Naive thymus-derived CD8-positive, alpha-beta T cell (primary cell): ENCODE measurements at places on chromosomes 2 and 18.

- H3K27ac ChIP-seq: no peak overlapping the region
- H3K36me3 ChIP-seq: no peaks in the 10 kb centered on the region
- H3K4me3 ChIP-seq: no peak overlapping the region
- DNase-seq: no peak
- H3K27me3 ChIP-seq: no peaks in the 10 kb centered on the region
Measured at GRCh38 chr2:185644828-185645227, 93.8 kb upstream of the FSIP2 start.

GRCh38 chr2:215969131-215969841 is 44.1 kb downstream of the MREG start:
- peaks cover 11% of the 10 kb centered on the region for H3K36me3 ChIP-seq
- no peak for DNase-seq
- H3K4me3 ChIP-seq: no peak overlapping the region
- H3K27me3 ChIP-seq: no peaks in the 10 kb centered on the region
- H3K4me1 ChIP-seq: peaks cover 11% of the 10 kb centered on the region

- H3K36me3 ChIP-seq: no peaks in the 10 kb centered on the region
- DNase-seq: no peak
- H3K4me1 ChIP-seq: peaks cover 7% of the 10 kb centered on the region
- no peaks in the 10 kb centered on the region for H3K27me3 ChIP-seq
- no peak overlapping the region for H3K4me3 ChIP-seq
Measured at GRCh38 chr18:5107988-5108387, 89.1 kb downstream of the AKAIN1 start.

GRCh38 chr2:42239811-42240210 is 70.7 kb downstream of the EML4 start:
- no peaks in the 10 kb centered on the region for H3K27me3 ChIP-seq
- H3K27ac ChIP-seq: no peak overlapping the region
- no peak for DNase-seq
- no peak overlapping the region for H3K4me3 ChIP-seq
- H3K36me3 ChIP-seq: no peaks in the 10 kb centered on the region
- H3K4me1 ChIP-seq: peaks cover 82% of the 10 kb centered on the region

DNA sequence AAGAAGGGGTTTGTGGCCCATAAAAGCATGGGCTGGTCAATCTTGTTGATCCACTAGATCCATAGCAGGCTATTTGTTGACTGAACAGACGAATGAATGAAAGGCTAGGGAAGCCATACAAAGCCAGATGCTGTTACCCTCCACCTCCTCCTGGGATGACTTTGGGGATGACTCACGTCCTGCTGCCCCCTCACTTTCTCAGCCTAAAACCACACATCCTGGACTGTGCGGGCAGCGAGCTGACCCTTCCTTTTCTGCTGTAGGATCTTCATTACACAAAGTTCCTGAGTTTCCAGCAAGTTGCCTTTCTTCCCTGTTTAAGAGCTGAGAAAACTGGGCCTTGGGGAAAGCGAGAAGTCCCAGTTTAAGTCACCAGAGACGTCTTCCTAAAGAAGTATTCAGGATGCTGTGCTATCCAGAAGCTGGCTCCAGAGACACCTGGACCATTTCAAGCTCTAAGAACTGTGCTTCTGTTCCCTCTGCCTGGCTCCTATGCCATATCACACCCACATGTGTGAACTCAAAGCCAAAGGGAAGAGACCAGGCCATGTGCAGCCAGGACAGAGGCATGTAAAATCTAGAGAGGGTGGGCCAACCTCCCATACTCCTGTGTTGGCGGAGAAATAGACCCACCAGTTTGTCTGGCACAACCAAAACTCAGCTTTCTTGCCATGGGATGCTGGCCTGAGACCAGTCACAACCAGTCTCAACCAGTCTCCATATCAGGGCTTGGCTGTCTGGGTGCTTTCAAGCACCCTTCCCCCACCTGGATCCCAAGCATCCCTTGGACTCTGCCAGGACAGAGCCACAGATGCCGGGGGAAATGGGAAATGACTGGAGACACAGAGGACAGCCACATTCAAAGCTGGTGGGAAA is 4.7 kb upstream of the SLC20A1 start:
- no peaks in the 10 kb centered on the region for H3K27me3 ChIP-seq
- H3K36me3 ChIP-seq: no peaks in the 10 kb centered on the region
- no peak overlapping the region for H3K4me3 ChIP-seq
- peak overlapping the region; percentile 70 for H3K27ac ChIP-seq
- H3K4me1 ChIP-seq: peaks cover 23% of the 10 kb centered on the region

- no peak overlapping the region for H3K4me3 ChIP-seq
- no peaks in the 10 kb centered on the region for H3K27me3 ChIP-seq
- H3K27ac ChIP-seq: no peak overlapping the region
- peaks cover 8% of the 10 kb centered on the region for H3K4me1 ChIP-seq
Measured at GRCh38 chr18:75063615-75064512, 145.1 kb downstream of the PTGR3 start.

GRCh38 chr2:100124761-100125160 is 17.6 kb downstream of the AFF3 start:
- H3K4me1 ChIP-seq: no peaks in the 10 kb centered on the region
- H3K4me3 ChIP-seq: no peak overlapping the region
- H3K36me3 ChIP-seq: peaks cover 5% of the 10 kb centered on the region
- H3K27ac ChIP-seq: no peak overlapping the region

DNA sequence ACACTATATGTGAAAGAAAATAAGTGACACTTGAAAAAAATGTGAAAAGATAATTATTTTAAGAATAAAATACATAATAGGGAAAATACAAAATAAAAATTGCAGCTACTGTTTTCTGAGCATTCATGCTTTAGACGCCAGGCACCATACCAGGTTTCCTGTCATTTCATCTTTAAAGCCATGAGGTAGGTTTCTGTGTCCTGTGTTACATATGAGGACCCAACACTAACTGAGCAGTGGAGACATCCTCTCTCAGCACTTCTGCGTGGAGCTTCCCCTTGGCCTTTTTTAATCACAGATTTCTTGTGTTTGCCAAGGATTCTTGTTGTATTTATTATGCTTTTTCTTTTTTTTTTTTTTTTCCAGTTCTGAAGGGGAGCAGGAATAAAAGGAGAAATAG is 117.3 kb downstream of the FAM117B start:
- peaks cover 34% of the 10 kb centered on the region for H3K36me3 ChIP-seq
- H3K4me1 ChIP-seq: peaks cover 64% of the 10 kb centered on the region
- H3K4me3 ChIP-seq: no peak overlapping the region
- no peaks in the 10 kb centered on the region for H3K27me3 ChIP-seq

GRCh38 chr2:233740870-233741269 is 12.0 kb downstream of the UGT1A3 start:
- no peaks in the 10 kb centered on the region for H3K36me3 ChIP-seq
- no peak overlapping the region for H3K27ac ChIP-seq
- H3K4me3 ChIP-seq: no peak overlapping the region
- peaks cover 22% of the 10 kb centered on the region for H3K27me3 ChIP-seq
- H3K4me1 ChIP-seq: no peaks in the 10 kb centered on the region

- no peak overlapping the region for H3K4me3 ChIP-seq
- H3K36me3 ChIP-seq: no peaks in the 10 kb centered on the region
- DNase-seq: no peak
Measured at GRCh38 chr2:212638694-212639093, 100.1 kb upstream of the ERBB4 start.

DNA sequence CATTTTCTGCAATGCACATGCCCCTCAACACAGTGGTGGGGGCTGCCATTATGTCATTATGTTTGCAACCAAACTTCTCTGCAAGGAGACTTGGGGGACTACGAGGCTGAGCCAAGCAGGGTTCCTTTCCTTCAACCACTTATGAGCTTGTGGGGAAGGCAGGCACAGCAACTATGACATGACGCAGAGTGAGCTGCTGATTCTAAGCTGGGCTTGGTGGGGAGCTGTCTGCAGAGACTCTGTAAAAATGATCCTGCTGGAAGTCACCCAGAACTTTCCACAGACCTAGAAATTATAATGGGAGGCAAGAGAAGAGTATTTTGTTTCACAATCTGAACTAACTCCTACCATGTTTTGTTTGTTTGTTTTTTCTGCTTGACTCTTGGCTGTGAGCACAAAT is 55.6 kb downstream of the INPP5D start:
- no peak overlapping the region for H3K27ac ChIP-seq
- peak overlapping the region; percentile 60 for H3K4me3 ChIP-seq
- peaks cover 5% of the 10 kb centered on the region for H3K36me3 ChIP-seq
- peaks cover 89% of the 10 kb centered on the region for H3K4me1 ChIP-seq
- DNase-seq: no peak

- H3K36me3 ChIP-seq: no peaks in the 10 kb centered on the region
- H3K4me1 ChIP-seq: no peaks in the 10 kb centered on the region
- H3K27ac ChIP-seq: no peak overlapping the region
- H3K27me3 ChIP-seq: peaks cover 20% of the 10 kb centered on the region
- DNase-seq: no peak
Measured at GRCh38 chr2:175837046-175837445, 165.0 kb downstream of the LNPK start.

DNA sequence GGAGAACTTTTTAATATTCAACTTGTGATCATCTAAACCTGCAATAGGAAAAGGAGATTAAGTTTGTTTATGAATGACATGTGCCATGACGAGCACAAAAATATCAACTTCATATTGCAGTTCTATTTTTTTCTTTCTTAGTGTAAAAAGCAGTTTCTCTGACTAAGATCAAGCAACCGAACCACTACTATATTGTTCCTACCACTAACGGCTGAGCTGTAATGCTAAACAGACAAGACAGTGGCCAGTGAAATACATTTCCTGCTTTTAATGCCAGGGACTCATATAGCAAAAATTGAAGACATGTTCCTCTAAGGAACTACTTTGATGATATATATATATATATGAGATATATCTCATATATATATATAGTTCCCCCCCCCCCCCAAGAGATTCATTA is 1705.6 kb upstream of the TMEFF2 start:
- no peaks in the 10 kb centered on the region for H3K36me3 ChIP-seq
- DNase-seq: no peak
- no peaks in the 10 kb centered on the region for H3K4me1 ChIP-seq
- H3K27me3 ChIP-seq: no peaks in the 10 kb centered on the region
- no peak overlapping the region for H3K4me3 ChIP-seq

DNA sequence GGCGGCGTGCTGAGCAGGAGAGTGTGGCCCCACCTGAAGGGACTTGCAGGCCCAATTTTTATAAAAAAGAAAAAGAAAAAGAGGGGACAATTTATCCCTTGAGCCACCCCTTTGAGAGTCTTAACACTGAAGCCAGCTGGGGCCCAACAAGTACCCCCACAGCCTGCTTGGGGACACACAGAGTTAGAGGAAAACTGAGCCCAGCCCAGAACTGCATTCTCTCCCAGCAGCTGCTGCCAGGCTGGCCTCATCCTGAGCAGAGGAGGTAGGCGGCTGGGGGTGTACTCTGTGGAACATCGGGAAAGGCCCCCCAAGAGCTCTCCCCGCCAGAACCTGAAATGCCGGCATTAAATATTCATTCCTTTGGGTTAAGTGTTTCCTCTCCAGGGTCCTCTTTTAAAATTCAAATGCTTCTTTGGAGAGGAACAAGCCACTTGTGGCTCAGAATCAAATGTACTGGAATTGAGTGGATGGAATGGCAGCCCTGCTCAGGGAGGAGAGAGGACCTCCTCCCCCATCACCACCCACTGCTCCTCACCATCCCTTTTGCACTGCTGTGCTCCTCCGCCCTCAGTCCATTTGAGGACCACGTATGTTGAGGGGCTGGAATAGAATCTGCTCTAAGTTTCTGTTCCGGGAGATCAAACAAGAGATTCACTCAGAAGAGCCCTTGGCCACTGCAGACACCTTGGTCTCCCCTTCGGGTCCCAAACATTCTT is 45.6 kb downstream of the C1QL2 start:
- H3K36me3 ChIP-seq: peaks cover 14% of the 10 kb centered on the region
- H3K27ac ChIP-seq: no peak overlapping the region
- no peak for DNase-seq
- H3K4me1 ChIP-seq: peaks cover 1% of the 10 kb centered on the region
- H3K4me3 ChIP-seq: no peak overlapping the region
- H3K27me3 ChIP-seq: peaks cover 58% of the 10 kb centered on the region

GRCh38 chr2:78540255-78540654 is 485.2 kb upstream of the REG3G start:
- no peak overlapping the region for H3K27ac ChIP-seq
- no peak overlapping the region for H3K4me3 ChIP-seq
- H3K4me1 ChIP-seq: no peaks in the 10 kb centered on the region
- H3K27me3 ChIP-seq: no peaks in the 10 kb centered on the region
- no peaks in the 10 kb centered on the region for H3K36me3 ChIP-seq
- DNase-seq: no peak

- no peak for DNase-seq
- H3K27ac ChIP-seq: no peak overlapping the region
- H3K4me3 ChIP-seq: no peak overlapping the region
- H3K36me3 ChIP-seq: no peaks in the 10 kb centered on the region
- H3K27me3 ChIP-seq: no peaks in the 10 kb centered on the region
Measured at GRCh38 chr18:55337908-55338521, 250.0 kb downstream of the TCF4 start.

DNA sequence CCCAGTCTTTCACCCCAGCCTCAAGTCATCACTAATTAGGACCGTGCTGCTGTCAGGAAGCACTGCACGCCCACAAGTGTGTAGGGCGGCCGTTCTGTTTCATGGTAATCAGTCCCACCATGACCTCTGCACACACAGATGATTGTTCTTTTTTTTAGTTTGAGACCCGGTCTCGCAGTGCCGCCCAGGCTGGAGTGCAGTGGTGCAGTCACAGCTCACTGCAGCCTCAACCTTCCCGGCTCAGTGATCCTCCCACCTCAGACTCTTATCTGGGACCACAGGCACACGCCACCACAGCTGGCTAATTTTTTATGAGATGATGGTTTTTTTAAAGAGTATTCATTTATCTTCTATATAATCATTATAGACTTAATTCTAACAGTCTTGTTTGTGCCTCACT is 1.8 kb upstream of the IAH1 start:
- no peaks in the 10 kb centered on the region for H3K36me3 ChIP-seq
- peak overlapping the region; percentile 15 for H3K27ac ChIP-seq
- peak overlapping the region; percentile 80 for H3K4me3 ChIP-seq
- DNase-seq: no peak
- H3K27me3 ChIP-seq: no peaks in the 10 kb centered on the region

GRCh38 chr2:113370478-113371091 is 66.9 kb upstream of the ZNG1B start:
- no peaks in the 10 kb centered on the region for H3K27me3 ChIP-seq
- H3K36me3 ChIP-seq: no peaks in the 10 kb centered on the region
- no peak overlapping the region for H3K4me3 ChIP-seq
- H3K4me1 ChIP-seq: peaks cover 10% of the 10 kb centered on the region
- DNase-seq: peak; percentile 73

- no peaks in the 10 kb centered on the region for H3K36me3 ChIP-seq
- DNase-seq: no peak
- H3K27ac ChIP-seq: no peak overlapping the region
- H3K4me1 ChIP-seq: no peaks in the 10 kb centered on the region
Measured at GRCh38 chr2:86671337-86671981, 47.8 kb upstream of the RNF103 start.

DNA sequence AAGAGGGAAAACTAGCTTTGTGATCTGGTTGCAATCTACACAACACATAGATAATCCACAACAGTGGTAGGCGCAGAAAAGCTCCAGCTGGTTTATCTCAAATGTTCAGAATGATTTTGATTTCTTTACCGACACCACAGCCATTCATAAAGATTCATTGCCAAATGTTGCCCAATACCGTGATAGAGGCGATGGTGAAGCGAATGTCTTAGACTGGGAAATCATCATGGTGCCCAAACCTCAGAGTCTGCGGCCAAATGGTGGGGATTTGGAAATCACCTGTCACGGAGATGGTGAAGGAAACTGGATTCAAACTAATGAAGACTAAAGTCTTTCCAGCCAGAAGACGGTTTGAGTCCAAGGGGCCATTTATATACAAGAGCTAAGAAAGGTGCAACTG is 48.5 kb upstream of the CCDC150 start:
- H3K27ac ChIP-seq: no peak overlapping the region
- H3K4me3 ChIP-seq: peak overlapping the region; percentile 19
- H3K27me3 ChIP-seq: peaks cover 57% of the 10 kb centered on the region
- no peaks in the 10 kb centered on the region for H3K36me3 ChIP-seq

- H3K4me3 ChIP-seq: peak overlapping the region; percentile 51
- no peaks in the 10 kb centered on the region for H3K27me3 ChIP-seq
- DNase-seq: no peak
- H3K27ac ChIP-seq: no peak overlapping the region
Measured at GRCh38 chr2:170932166-170932565, 3.1 kb downstream of the GORASP2 start.
